ENCODE measurements at places on chromosomes 5 and 9.

DNA sequence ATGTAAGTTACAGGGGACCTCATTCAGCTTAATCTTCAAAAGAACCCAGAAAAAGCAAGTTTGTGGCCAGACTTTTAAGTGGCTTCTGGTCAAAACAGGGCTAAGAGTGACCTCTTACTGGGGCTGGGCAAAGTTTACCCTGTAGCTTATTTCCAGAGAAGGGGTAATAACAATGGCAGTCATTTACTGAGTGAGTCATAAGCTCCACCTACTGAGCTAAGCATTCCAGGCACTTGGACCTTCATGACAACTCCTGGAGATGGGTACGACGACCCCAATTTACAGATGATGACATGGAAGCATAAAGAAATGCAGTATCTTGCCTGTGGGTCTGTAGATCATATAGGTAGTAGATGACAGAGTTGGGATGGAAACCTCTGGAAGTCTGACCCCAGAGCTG lies 4.7 kb upstream of the GPR151 start:
- no peak for DNase-seq

DNA sequence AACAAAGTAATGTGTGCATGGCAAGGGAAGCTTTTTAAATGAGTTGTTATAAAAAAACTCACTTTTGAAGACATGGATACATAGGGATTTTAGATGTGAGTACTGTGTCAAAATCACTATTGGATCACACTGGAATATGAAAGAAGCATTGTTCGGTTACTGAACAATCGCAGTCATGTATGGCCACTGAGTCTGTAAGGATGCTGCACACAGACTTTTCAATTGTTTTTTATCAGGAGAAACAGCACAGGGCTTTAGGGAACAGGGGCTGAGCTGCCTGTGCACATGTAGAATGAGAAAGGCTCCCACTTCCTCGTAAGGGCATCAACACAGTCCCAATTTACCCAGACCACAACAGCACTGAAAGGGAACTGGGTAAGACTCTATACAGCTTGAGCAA lies 1333.9 kb upstream of the DMAC1 start:
- DNase-seq = no peak

- no peak for DNase-seq
Observed at GRCh38 chr5:59807806-59808205, 85.7 kb downstream of the PDE4D start.

DNA sequence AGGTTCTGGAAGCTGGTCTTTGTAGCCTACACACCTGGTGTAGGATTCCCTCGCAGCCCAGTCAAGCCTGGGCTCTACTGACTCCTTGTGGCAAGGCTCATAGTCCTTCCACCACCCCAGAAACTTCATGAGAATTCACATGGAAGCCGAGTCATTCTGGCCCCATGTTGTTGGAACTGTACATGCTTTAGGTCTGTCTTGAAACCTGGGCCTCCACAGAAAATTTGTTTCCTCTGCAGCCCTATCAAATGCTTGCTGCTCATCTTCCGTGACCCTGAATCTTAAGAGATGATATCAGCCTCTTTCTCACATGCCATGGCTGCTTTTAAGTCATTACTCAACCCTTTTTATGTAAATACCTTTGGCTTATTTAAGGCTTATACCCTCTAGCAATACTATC lies 113.4 kb upstream of the GRHPR start:
- DNase-seq = no peak

DNA sequence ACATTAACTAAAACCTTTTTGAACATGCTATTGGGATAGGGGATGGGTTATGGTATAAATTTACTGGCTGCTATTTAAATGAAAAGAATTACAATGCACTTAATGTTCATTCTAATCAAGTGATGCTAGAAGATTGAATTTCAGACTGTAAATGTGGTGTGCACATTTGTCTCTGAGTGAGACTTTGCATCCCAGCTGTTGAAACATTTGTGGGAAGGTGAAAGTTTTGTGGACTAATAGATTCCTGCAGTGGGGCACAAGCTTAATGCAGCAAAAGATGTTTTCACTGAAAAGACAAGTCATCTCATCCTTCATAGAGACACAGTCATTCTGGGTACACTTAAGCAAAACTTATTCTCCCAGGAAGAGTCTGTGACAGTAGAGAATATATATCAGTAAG lies 323.6 kb downstream of the NFIB start:
- DNase-seq = no peak

DNA sequence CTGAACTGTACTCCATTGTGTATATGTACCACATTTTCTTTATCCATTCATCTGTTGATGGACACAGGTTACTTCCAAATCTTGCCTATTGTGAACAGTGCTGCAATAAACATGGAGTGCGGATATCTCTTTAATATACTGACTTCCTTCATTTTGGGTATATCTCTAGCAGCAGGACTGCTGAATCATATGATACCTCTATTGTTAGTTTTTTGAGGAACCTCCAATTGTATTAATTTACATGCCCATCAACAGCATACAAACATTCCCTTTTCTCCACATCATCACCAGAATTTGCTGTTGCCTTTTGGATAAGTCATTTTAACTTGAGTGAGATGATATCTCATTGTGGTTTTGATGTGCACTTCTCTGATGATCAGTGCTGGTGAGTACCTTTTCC lies 81.8 kb upstream of the FAM120A start:
- DNase-seq = no peak

DNA sequence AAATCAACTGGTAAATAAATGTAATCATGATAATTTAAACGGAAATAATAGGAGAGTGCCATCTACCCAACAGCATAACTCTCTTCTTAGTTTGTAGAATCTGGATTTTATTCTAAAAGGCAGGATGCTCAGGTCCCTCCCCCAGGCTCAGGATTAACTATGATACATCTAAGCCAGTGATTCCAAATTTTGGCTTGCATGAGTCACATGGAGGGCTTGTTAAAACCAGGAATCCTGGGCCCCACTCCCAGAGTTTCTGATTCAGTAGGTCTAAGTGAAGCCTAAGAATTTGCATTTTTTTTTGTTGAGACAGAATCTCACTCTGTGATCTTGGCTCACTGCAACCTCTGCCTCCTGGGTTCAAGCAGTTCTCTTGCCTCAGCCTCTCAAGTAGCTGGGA lies 62.3 kb upstream of the ZFR start:
- no peak for DNase-seq

DNA sequence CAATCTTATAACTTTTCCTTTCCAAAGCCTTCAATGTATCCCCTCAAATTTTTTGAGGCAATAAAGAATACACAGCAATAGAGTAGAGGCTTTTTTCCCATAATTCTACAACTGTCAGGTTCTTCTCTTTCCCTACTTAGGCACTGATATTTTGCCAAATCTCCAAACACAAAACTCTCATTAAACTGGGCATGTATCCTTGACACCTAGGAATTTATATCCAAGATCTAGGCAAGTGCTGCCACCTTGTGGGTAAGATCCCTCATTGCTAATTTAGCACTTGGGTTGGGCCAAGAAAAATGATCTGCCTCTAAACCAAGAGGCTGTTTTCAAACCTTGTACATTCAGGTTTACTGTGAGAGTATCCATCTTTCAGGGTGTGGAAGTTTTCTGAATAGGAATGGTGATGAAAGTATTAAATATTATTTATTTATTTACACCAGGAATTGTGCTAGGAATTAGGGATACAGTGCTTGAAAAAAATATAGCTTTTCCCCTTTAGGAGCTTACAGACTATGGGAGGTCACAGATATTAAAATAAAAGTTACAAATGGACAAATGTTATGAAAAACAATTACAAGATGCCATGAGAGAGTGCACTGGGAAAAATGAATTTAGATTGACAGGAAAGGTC lies 17.6 kb downstream of the TSTD2 start:
- no peak for DNase-seq

DNA sequence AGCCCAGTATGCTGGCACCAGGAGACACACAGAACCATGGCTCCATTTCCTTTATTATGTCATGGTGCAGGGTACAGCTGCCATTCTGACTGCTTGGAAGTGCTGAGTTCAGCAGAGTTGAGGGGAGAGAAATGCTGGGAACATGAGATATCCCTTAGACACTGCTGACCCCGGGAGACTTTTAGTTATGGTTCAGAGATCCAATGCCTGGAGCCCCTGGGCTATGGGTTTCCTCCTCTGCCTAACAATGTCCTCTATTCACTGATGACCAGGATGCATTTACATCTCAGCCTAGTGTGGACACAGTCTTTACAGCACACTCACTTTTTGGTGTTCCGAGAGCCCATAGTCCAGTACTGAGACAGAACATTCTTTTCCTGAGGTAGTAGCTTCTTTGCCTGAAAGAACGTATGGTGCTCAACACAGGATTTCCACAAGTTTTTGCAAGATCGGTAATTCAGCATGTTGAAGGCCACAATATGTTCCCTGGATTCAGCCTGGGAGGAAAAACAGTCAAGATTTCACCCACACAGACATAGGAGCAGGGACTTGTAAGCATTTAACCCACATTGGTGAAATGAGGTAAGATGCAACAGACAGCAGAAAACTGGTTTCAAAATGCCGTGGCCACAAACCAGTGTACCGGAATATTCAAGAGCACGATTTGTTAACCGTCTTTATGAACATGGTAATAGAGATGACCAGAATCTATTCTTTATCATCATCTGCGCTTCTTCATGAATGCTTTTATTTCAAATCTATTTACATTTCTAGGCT lies 71.3 kb downstream of the PTPN3 start:
- no peak for DNase-seq

DNA sequence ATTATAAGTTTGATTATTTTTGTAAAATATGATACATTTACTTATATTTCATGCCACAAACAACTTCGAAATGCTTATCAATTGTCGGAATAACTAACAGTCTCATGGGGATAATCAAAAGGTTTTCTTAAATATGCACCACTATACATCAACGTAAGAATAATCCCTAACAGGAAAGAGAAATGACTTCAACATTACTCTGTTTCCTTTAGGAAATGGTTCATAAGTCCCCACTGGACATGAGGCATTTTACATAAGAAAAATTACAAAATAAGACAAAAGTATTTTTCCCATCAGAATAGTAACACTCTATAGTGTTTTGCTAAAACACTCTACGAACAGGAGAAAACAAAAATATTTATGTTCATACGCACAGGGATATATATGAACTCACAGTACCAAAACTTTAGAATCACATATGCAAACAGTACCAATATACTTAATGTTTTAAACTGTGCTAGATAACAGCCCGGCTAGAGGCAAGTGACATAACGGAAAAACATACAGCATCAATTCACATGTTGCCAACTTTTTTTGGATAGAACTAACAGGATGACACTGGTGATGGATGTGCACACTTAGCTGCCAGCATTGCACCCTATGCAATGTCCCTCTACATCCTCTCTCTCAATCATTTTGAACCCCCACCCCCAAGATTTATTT lies 120.5 kb downstream of the NFIB start:
- no peak for DNase-seq

- DNase-seq = no peak
Observed at GRCh38 chr5:54689411-54690251, 172.1 kb downstream of the SNX18 start.

- no peak for DNase-seq
Observed at GRCh38 chr5:161403121-161403520, 143.4 kb downstream of the GABRB2 start.

GRCh38 chr5:54090495-54091120 lies 219.8 kb downstream of the ARL15 start:
- DNase-seq = no peak

GRCh38 chr5:170513856-170514525 lies 10.2 kb downstream of the KCNIP1 start:
- DNase-seq = no peak

- no peak for DNase-seq
Observed at GRCh38 chr5:170218726-170219125, 14.1 kb upstream of the C5orf58 start.

DNA sequence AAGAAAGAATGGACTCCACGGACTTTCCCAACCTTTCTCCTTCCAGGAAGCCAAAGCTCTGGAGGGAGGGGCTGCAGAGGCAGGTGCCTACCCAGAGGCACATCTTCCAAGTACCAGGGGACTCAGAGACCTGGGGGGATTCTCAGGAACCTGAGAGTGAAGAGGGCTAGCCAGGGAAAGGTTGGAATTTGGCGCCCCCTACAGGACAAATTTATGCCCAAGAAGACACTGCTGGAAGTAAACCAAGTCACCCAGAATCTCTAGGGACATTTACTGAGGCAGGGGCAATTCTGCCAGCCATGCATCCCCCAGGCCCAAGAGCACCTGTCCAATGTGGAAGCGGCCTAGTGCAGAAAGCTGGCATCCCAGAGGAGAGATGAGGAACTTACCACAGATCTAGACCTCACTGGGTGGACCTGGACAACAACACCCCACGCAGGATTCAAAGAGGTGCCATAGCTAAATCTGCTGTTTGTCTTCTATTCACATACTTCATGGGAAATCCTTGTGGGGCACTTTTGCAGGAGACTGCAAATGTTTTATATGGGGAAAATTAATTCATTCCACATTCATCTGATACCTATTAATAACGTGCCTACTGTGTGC lies 25.9 kb upstream of the IDNK start:
- DNase-seq = no peak

DNA sequence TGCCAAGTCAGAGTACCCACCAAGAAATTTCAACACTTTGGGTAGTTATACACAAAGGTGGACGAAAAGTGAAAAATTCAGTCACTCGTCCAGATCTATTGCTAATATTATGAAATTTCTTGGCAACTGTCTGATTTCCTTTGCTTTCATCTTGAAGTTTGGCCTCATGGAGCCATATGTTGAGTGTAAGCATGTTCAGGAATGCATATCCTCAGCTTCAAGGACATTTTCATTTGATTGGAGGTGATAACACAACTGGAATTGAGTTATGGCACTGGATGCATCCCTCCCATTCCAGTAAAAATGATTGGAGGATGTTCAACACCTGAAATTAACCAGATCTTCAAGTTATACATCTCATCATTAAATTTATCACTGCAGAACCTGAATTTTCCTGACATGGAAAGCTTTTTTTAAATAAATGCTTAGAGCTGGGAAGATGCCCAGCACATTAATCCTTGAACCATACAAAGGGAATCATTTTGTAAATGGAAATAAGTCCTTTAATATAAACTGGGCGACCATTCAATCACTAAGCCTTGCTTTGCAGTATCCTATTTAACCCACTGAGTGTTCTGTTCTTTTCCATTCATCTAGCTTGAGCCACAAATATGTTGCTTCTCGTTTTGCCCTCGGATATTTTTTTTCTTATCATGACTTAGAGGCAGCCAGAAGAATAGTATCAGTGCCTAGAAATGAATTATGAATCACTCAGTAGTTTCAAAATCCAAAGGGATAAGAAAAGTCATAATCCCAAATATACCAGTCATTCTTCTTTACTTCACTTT lies 273.7 kb upstream of the PIK3R1 start:
- DNase-seq = no peak

- no peak for DNase-seq
Observed at GRCh38 chr5:153352685-153353219, 137.7 kb upstream of the GRIA1 start.

- DNase-seq = no peak
Observed at GRCh38 chr5:95285409-95285755, 488 bp upstream of the MCTP1 start.

- no peak for DNase-seq
Observed at GRCh38 chr5:94024620-94025019, 283.2 kb upstream of the POU5F2 start.
